ENCODE measurements at places on chromosomes 11 and 22.
A peak's percentile ranks its signal among the peaks of the same experiment; 100 is the strongest.

- no peak for DNase-seq
Observed at GRCh38 chr22:31321421-31321820, 24.7 kb downstream of the PATZ1 start.

- peak; percentile 59 for DNase-seq
Observed at GRCh38 chr11:8959546-8960166, 4.6 kb downstream of the TMEM9B start.

DNA sequence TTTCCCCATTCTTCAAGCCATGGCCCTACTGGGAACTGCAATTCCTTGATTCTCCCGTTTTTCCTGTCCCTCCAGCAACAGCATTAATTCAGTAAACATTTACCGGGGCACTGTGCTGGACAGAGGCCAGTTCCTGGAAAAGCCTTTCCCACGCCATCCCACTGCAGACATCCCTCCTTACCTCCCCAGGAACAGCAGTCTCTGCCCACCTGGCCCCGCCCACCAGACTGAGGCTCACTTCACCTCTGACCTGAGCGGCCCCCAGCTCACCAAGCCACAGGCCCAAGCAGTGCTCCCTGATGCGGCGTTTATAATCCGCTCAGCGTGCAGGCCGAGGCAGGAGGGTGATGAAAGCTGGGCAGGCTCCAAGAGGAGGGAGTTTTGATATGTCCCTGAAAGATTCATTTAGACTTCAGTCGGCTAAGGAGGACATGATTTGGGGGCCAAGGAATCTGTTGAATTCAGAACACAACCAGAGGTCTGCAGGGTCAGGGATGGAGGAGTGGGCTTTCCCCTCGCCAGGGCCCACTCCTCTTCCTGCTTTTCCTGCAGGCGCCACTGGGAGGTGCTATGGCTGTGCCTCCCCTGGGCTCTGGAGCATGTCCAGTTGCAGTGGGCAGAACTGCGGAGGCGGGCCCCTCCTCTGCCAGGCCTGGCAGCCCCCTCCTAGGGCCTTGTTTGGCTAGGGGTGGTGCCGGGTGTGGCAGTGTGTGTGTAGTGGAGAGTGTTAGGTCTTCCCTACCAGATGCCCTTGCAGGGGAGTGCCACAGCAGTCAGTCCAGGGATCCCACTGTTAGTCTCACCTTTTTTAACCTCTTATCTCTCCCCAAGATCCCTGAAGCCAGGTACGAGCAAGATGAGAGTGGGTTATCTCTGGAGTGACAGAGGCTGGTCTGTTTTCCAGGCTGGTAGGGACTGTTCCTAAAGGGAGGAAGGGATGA is 1.4 kb upstream of the TAGLN start:
- no peak for DNase-seq

GRCh38 chr11:33899400-33900037 is 7.6 kb upstream of the LMO2 start:
- no peak for DNase-seq

DNA sequence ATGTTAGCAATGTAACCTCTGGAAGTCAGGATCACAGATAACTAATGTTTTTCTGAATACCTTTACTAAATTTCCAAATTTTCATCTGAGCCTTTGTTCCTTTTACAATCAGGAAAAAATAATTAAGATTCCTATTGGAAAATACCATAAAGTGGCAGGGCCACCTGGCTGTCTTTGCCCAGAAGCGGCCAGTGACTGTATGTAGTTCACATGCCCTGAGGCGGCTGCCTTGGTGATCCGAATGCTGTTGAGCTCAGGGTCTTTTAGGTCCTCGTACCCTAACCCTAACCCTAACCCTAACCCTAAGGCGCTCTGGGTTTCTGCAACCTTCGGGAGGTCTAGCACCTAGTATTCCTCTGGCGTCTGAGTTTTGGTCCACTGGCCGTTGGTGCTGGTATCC is 8.5 kb upstream of the ARFGAP3 start:
- DNase-seq = no peak

DNA sequence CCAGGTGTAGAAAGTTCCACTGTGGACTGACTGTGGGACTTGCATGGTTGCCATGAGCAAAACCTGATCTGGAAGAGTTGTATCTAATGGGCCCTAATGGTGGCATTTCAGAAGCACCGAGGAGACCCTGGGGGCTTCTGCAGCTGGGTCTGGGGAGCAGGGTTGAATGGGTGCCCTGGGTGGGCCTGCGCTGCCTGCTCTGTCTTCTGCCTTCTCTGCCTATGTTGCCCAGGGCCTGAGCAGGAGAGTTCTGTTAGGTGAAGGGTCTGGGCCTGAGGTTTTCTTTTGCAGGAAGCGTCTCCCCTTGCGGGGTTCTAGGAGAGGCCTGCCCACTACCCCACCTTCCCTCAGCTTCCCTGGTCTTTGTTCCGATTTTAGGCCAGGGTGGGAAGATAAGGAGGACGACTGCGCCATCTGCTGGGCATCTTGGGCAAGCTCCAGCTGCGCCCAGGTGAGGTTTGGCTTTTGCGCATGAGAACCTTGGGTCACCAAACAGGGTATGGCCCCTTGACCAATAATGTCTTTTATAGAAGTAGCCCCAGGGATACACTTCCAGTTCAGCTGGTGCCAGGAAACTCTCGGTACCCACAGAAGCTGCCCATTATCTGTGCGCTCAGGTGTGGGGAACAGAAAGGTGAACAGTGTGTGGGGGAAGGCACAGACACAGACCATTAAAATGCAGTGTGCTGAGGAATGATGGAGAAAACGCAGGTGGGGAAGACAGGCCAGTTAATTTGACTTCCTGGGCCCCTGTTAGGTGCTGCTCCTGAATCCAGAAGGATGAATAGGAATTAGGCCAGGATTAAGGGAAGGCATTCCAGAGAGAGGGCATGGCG is 23.2 kb downstream of the COMMD9 start:
- DNase-seq = peak; percentile 63

DNA sequence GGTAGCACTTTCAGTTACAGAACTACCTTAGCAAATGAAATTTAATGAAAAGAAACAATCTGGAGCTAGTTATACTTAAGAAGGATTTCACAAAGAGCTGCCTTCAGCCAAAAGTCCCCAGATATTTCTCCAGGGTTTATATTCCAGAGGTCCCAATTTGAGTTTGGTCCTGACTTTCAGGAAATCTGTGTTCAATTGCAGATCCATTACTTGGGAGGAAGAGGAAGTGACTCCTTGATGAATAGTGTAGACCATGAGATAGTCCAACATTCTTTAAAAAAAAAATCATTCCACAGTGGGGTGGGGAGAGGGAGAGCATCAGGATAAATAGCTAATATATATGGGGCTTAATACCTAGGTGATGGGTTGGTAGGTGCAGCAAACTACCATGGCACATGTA is 117.6 kb upstream of the ARHGAP20 start:
- DNase-seq = no peak

DNA sequence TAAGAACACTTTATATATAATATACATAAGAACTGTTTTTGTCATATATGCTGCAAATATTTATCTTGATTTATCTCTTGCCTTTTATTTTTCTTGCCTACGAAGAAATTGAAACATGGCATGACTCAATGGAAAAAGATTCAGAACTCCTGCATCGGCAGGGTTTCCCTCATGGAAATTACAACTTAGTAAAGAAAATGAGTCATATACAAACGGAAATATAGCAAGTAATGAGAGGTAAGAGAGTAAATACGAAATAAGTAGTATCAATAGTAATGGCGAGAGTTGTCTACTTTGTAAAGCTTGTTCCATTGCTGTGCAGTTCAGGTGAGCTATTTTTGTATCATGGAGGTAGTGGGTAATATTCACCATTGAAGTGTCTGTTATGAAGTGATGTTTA is 350.4 kb downstream of the DDX10 start:
- no peak for DNase-seq

DNA sequence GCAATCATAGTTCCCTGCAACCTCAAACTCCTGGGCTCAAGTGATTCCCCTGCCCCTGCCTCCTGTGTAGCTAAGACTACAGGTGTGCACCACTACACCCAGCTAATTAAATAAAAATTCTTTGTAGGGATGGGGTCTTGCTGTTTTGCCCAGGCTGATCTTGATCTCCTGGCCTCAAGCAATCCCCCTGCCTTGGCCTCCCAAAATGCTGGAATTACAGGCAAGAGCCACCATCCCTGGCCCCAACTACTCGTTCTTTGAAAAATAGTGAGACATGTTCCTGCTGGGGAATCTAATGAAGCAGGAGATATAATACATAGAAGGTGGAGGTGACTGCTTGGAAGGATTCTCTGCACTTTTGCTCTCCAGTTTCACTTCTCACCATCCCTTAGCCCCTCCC is 40.1 kb upstream of the RFPL3 start:
- no peak for DNase-seq

Measured in activated CD8-positive, alpha-beta T cell treated with anti-CD3 and anti-CD28 coated beads, Interleukin-2, amount 10 ng/mL, durations not matched to agents 7 days and 5 days (primary cell).